ENCODE measurements at places on chromosomes 12 and 14. TPM values are rescaled to one million over a fixed set of nuclear protein-coding genes. Genes with fewer than 3 reads are reported as not detected.

The DCN gene
- total RNA-seq, result 323 TPM

The P2RX2 gene
- total RNA-seq, result 3.8 TPM

The DBX2 gene
- not detected for total RNA-seq

The MUCL1 gene
- not detected for total RNA-seq

The CCDC85C gene
- 98.1 TPM for total RNA-seq

The FOXG1 gene
- not detected for total RNA-seq
